ENCODE measurements at places on chromosomes 7 and 10. TPM values are rescaled to one million over a fixed set of nuclear protein-coding genes. Genes with fewer than 3 reads are reported as not detected.

- peak; percentile 45 for DNase-seq
These were observed 16.5 kb upstream of the CHN2 start for GRCh38 chr7:29177963-29178600.

DNA sequence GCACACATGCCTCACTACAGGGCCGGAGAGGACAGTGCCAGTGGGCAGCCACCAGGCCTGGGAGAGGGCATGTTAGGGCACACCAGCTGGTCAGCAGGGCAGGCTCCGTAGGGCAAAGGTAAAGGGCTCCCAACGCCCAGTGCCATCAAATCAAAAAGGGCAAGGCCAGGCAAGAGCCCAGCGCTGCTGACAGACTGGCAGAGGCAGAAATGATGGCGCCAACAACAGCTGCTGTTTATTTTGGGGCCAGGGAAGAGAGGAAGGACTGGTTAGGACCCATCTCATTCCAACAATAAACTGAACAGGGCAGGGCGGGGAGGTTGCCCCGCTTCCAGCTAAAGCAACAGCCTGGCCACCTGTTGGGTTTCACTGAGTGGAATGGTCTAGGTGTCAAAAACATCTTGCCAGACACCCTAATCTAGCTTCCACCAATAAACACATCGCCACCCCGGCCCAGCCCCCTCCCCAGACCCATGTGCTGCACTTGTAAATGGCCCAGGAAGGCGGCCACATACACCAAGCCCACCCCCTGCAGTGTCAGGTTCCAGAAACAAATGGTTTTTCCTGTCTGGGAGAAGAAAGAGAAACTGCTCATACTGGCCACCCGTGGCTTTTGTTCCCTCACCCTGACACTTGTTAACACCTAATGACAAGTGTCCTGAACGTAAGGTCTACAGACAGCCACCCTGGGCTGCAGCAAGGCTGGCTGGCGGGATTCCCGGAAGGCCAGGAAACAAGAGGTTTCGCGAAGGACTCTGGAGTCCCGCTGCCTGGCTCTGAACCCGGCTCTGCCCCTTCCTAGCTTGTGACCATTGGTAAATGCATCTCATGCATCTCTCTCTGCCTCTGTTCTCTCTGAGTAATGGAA is 15.3 kb downstream of the SH3PXD2A start:
- DNase-seq, result no peak

The MYPN gene
- 1.4 TPM for total RNA-seq

DNA sequence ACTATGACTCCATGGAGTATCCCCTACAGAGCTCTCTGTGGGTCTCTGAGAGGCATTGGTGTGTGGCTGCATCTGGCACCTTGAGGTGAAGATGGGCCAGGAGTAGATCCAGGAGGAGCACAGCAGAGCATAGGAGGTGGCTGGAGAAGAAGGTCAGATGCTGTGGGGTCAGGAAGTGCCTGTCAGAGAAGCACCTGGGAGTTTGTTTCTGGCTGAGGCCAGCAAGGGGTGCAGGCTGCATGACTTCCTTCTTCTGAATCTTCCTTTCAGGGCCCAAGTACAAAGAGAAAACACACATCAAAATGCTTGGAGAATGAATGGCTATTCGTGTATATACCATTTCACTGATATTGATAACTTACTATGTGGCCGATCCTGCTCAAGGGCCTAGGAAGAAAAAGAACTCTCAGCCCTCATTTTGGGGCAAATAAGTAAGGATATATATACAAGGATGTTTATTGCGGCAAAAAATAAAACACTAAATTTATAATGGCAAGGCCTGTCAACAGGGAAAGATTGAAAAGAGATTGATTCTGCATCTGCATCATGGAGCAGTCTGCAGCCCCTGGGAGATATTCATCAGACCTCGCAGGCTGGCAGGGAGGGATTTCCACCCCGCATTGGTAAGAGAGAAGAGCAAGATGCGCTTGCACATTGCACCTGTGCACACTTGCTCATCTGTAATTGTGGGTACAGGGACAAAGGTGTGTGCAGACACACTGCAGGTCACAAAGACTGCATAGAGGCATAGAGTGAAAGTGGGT is 39.2 kb downstream of the PTPRE start:
- no peak for DNase-seq

The SPAG6 gene
- total RNA-seq, result 2.6 TPM

DNA sequence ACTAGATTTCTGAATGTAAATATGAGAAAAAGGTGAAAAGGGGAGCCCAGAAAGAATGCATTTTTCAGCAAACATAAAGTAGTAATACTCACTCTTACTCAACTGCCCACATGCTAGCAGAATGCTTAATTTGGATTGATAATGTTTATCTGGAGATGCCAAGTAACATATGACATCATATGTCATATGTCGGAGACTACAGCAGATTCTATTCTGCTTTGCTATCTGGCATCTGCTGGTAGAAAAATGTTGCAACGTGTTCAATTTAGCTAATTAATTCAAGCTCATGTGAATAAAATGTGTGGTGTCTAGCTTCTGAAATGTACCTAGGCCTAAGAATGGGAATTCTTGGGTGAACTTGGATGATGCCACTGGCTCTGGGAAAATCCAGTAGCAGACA is 4.5 kb downstream of the BBIP1 start:
- no peak for DNase-seq

DNA sequence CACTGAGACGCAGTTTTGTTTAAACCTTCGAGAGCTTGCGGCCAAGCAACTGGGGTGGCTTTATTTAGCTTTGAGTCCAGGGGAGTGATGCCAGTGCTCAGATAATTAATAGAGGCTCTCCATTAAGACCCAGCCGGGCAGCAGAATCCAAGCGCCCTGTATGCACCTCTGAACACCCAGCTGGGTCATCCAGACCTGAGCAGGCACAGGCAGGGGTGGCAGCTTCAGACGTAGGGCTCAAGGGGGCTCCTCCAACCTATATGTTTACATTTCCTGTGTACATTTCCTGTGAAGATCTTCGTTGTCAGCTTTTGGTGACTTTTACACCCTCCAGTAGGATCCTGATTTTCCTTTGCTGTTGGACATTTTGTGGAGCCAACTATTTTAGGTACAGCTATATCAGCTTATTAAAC is 719.5 kb downstream of the LRMDA start:
- DNase-seq, result no peak

DNA sequence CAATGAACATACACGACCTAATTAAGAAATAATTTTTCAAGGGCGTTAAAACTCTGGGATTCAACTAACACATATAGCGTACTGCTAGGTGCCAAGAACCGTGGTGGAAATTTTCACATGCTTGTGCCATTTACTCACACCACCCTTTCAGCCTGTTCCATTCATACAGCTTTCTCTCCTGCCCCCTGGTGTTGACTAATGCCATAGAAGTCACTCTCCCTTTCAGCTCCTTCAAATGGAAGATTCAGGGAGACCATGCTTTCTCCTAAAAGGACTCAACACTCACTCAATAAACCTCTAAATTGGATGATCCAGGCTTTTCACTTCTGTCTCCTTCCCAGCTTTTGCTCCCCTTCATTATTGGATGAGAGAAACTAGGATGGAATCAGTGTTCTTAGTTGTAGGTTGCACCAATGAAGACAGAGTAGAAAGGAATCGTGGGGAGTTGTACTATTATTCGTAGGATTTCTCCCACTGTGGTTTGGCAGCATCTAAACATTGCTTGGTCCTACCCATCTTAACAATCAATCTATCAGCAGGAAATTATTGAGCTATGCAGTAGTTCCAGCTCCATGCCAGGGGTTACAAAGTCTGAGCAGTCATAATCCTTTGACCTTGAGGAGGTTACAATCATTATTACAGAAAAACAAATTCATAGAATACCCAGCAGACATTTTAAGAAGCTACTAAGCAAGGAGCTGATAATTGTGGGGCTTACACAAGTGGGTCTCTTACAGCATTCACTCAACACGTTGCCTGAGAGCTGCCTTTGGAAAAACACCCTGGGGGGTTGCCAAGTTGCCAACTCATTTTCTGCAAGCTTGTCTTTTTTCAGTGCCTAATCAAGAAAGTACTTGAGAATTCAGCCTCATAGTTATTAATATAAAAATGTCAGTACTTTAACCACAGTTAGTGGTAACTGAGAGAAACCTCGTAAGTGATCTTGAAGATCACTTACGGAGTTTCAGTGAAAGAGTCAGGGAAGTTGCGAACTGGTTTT is 2.8 kb upstream of the PPP1R3C start:
- peak; percentile 86 for DNase-seq

DNA sequence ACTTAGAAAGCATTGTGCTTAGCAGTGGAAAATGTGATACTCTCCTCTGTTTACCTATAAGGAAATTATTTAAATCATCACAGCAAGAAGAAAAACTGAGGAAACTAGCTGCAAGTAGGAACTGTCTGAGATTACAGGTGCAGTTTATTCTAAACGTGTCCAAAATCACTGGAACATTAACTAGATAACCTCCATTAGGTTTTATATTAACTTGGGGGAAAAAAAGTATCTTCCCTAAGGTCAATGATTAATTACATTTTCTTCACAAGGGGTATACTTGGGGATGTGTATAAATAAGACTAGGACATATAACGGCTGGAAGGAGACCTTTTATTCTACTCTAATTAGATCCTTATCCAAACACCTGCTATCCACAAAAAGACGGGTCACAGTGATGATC is 3.7 kb downstream of the GOT1 start:
- DNase-seq, result no peak

GRCh38 chr7:141475679-141476078 is 75.5 kb upstream of the AGK start:
- no peak for DNase-seq

The BEND7 gene
- total RNA-seq, result 7.5 TPM

DNA sequence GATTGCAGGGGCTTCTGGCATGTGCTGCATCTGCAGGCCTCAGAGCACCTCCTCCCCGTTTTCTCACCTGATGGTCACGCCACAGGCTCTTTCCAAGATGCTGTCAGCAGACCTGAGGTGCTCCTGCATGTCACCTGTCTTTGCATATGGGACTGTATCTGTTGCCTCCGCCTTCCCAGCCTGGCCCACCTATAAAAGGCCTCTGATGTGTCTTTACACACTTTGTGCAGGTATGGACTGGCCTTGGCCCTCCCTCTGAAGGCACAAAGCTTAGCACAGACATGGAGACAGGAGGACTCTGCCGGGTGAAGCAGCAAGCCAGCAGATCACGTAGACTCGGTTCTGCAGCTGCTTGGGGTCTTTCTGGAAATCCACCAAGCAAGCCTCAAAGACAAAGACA is 220.9 kb upstream of the PPP2R2D start:
- no peak for DNase-seq

The PRLHR gene
- total RNA-seq, result 1.4 TPM

The POP7 gene
- 20.7 TPM for total RNA-seq

- DNase-seq, result no peak
These were observed 222.5 kb upstream of the PRPS1L1 start for GRCh38 chr7:18250133-18250532.

DNA sequence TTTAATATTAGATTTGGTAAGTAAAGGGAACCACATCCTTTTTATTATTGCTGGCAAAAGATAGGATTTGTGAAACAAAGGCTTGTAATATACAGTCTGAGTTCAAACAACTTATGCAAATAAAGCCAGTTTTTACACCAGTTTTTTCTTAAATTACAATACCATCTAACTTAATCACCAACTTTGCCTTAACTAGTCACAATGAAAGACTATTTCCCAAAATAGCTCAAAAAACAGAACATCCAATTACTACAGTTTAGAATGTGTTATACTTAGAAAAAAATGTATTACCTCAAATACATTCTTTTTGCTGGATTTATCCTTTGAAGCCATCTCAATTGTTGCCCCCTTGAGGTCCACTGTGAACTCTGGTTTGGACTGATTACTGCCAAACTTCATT is 108.5 kb downstream of the ARHGAP12 start:
- DNase-seq, result no peak

The UROS gene
- 72.7 TPM for total RNA-seq

- DNase-seq, result no peak
These were observed 9.0 kb upstream of the ARMS2 start for GRCh38 chr10:122445469-122445868.

GRCh38 chr10:79201706-79202105 is 132.9 kb downstream of the ZMIZ1 start:
- DNase-seq, result no peak

DNA sequence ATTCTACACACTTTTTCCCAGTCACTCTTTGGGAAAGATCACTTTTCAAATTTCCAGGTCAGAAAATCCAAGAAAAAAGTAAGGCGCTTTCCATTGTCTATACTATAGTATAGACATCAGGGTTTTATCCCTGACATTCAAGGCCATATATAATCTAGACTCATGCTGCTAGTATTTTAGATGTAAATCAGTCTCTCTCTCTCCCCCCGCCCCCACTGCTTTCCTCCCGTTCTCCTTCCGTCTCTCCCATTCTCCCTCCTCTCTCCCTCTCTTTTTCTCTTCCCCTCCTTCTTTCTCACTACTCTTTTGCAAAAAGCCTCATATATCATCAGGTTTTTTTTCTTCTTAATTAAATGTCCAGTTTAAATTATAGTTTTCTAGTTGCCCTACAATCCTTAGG is 154.8 kb downstream of the PHF14 start:
- DNase-seq, result no peak

The CDH23 gene
- total RNA-seq, result 7.0 TPM

DNA sequence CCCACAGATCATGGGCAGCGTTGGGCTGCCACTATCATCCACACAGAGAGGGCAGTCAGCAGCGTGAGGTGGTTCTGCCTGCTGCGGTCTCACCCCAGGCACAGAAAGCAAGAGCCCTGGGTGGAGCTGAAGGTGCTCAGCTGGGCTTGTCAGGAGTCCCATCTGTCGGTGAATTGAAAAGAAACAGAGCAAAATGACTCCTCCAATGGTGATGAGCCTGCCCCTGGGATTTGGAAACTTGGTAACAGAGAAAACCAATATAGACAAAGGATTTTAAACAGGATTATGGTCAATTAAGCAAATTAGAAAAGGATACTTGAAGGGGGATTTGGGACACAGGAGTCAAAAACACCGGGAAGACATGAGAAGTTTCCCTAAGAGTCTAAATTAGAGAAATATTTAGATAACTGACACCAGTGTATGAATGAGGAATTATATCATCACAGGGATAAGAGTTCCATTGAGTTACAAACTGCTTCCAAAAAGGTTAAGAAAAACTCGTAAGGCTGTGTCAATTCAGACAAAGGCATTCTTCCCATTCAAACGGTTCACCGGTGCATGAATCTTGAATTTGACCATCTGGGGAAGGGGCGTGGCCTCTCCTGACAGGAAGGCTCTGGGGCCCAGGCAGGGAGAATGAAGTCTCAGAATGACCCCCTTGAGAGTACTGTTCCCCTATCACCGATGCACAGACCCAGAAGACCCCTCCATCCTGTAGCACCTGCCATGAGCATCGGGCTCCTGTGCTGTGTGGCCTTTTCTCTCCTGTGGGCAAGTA is 70.0 kb upstream of the PRSS58 start:
- DNase-seq, result no peak

The LGI1 gene
- 9.4 TPM for total RNA-seq

The TSPAN13 gene
- total RNA-seq, result 10.6 TPM

- no peak for DNase-seq
These were observed 69.5 kb downstream of the ADAM22 start for GRCh38 chr7:88003581-88003980.

DNA sequence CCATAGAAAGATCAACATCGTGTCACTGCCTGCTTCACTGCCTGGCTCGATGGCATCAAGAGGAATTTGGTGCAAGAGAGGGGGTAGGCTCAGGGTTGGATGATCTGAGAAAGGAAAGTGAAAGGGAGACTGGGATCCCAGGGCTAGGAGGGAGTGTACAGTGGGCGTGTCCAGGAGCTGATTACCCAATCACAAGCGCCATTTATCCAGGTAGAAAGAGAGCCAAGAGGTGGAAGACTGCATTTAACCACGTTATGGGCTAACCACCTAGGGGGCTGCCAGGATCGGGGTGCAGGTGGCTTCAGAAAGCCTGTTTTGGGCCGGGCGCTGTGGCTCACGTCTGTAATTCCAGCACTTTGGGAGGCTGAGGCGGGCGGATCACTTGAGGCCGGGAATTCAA is 10.3 kb downstream of the PODXL start:
- DNase-seq, result no peak

The MSMB gene
- not detected for total RNA-seq

The ANLN gene
- 31.1 TPM for total RNA-seq

Data from umbilical cord (tissue), 2 donors.